ENCODE measurements at places on chromosomes 11 and 22.

GRCh38 chr11:111532365-111532709 is 8.2 kb upstream of the LAYN start:
- DNase-seq: peak; percentile 40

- peak; percentile 25 for DNase-seq
These were observed 72.1 kb downstream of the C22orf31 start for GRCh38 chr22:28989484-28989883.

DNA sequence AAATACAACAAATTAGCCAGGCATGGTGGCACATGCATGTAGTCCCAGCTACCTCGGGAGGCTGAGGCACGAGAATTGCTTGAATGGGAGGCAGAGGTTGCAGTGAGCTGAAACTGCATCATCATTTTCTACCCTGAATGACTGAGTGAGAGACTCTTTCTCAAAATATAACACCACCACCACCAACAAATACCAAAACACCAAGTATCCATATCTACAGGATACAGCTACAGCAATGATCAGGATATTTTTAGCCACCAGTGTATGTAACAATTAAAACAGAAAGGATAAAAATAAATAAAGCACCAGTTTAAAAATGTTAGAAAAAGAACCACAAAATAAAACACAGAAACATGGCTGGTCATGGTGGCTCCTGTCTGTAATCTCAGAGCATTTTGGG is 13.2 kb downstream of the A4GALT start:
- DNase-seq: no peak

DNA sequence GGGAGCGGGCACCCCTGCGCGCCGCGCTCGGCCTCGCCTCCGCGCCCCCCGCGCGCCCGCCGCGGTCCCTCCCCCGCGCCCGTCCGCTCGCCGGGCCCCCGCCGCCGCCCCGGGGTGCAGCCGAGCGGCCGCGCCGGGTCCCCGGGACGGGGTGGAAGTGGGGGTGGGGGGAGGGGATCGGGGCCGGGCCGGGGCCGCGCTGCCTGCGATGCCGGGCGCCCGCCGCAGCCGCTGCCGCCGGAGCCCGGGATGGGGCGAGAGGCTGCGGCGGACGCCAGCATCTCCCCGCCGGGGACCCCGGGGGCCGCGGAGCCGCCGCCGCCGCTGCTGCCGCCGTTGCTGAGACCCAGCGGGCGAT is 365 bp downstream of the MGAT3 start:
- no peak for DNase-seq

DNA sequence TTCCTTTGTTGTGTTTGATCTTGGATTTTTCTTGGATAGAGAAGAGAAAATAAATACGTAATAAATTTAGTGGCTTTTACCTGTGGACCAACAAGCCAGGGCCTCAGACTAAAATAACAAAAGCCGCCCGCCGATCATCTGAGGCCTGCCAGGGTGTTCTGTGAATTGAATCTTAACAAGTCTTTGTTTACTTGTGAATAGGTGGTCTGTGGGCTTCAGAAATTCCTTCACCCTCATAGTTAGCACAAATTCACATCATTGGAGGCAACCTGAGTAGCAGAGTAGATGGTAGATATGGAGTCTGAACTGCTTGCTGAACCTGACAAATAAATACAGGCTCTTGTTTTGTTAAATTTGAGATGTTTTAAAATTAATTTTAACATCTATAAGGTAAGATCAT is 176.3 kb upstream of the MTNR1B start:
- DNase-seq: no peak

All from fibroblast of skin of right quadriceps (primary cell).